Fibroblast of skin of left biceps (primary cell): ENCODE measurements at places on chromosomes 11 and 22.

GRCh38 chr11:2149460-2149859 lies 10.3 kb upstream of the IGF2 start:
- no peak for DNase-seq

DNA sequence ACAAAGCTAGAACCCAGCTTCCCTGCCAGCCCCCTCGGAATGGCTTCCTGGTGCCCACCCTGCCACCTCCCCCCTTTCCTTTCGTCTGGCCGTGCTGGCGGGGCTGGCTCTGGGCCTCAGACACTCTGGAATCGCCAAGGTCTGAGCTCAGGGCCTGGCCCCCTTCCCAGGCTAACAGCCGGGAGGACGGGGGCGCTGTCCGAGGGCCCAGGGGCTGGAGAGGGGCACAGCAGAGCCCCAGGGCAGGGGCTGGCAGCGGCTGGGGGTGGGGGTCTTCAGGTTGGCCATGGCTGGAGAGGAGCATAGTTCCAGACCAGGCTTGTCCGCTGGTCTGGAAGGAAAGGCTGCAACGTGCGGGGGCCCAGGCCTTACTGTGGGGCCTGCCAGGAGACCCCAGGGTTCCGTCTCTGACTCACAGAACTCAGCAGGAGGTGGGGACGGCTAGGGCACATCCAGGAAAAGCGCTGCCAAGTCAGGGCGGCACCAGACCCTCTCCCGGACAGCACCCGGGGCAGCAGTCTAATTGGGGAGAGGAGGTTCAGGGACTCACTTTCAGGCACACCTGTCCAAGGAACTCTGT lies 861 bp upstream of the LTBP3 start:
- DNase-seq: no peak

DNA sequence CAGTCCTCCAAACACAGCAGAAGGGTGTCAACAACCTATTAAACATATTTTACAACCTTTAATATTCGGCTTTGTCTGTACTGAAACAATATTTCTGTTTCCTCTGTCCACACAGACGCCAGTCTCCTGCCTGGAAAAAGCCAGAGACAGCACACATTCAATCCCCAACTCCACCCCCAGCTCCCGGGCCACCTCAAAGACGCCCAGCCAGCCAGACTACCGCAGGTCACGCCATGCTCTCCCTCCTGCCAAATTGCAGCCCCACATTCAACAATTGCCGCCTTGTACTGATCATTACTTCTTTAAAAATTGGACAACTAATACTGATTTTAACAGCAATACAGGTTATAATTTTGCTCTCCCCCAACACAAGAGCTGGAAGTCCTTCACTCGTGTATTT lies 1.2 kb downstream of the SERGEF start:
- no peak for DNase-seq

DNA sequence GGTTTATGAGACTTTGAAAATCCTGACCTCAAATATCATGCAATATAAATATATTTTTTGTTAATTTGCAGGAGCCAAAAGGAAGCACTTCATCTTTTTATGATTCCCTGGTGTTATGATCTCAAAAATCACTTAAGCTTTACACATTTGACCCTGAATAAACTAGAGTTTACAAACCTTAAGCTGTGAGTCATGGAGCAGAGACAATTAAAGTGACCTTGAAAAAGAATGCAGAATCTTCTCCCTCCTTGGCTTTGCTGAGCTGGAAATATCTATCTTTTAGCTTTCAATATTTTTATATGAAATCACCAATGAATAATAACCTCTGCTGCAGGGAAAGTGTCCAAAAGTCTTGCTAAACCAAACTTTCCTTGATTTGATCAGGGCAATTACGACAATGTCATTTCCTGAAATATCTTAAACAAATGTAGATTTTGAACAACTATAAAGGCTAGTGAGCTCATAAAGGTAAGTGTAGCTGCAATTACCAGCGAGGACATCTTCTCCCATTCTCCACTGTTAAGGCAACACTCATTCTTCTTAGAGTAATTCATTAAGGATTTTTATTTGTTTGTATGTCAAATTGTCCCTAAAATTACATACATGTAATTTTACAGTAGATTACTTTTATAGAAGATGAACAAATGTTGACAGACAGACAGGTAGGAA lies 747.0 kb upstream of the LUZP2 start:
- no peak for DNase-seq

GRCh38 chr11:16945671-16946469 lies 68.3 kb downstream of the PLEKHA7 start:
- DNase-seq: no peak

DNA sequence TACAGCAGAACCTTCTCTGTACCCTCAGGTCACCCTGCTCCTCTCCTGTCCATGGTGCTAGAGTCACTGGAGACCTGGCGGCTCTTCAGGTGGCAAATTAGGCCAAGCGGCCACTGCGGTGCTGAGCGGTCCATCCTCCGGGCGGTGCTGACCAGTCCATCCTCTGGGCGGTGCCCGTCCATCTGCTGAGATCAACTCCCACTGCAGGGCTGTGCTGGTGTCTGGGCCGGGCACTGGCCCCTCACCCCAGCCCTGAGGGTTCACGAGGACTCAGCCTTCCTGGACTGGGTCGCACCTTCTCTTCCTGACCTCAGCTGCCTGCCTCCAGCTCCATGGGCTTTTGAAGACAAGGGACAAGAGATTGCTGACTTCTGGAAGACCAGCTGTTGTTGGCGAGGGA lies 782.9 kb downstream of the BRD1 start:
- no peak for DNase-seq

- no peak for DNase-seq
Measured at GRCh38 chr22:35580351-35581022, 36.6 kb downstream of the MB start.

- no peak for DNase-seq
Measured at GRCh38 chr11:33059331-33060007, 20.1 kb downstream of the TCP11L1 start.

DNA sequence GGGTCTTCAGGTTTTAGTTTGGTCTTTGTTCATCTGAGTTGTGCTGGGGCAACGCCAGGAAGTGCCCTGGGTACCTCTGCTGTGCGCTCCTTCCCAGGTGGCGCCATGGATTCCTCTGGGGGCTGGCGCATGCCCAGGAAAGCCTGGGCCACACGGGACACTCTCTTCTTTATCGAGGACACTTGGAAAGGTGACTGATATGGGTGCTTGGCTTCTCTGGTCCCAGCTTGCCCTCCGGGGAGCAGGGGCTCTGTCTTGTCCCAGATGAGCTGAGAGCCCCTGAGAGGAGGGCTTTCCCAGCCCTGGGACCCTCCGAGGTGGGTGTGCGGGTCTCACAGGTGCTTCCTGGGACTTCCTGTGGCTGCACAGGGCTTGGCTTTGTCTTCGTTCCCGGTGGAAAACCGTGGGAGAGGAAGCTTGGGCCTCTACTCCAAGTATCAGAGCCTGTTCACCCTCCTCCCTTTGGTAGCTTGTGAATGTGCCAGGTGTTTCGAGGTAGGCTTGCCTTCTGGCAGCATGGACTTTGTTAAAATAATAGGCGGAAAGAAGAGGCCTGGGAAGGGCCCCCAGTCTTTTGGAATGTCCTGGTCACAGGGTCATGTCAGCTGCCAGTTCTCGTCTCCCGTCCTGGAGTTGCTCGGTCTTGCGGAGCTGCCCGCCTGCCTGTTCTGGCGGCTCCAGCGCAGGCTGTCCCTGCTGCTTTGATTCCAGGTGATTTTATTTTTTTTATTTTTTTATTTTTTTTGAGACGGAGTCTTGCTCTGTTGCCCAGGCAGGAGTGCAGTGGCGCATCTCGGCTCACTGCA lies 10.1 kb upstream of the NEAT1 start:
- DNase-seq: no peak

- no peak for DNase-seq
Measured at GRCh38 chr11:47964546-47964945, 15.8 kb upstream of the PTPRJ start.

- peak; percentile 29 for DNase-seq
Measured at GRCh38 chr11:47189100-47189834, 3.0 kb upstream of the PACSIN3 start.

DNA sequence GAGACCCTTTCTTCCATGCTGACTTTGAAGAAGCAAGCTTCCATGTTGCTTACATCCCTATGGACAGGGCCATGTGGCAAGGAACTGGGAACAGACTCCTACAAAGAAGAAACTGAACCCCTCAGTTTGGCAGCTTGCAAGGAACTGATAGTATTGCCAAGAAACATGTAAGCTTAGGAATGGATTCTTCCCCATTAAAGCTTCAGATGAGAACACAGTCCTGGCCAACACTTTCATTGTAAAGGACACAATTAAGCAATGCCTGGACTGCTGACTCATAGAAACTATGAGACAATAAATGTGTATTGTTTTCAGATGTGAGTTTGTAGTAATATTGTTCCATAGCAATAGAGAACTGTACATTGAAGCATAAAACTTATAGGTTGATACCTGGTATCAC lies 82.4 kb downstream of the AASDHPPT start:
- peak; percentile 18 for DNase-seq

- DNase-seq: no peak
Measured at GRCh38 chr11:127345819-127346459, 345.4 kb upstream of the KIRREL3 start.

DNA sequence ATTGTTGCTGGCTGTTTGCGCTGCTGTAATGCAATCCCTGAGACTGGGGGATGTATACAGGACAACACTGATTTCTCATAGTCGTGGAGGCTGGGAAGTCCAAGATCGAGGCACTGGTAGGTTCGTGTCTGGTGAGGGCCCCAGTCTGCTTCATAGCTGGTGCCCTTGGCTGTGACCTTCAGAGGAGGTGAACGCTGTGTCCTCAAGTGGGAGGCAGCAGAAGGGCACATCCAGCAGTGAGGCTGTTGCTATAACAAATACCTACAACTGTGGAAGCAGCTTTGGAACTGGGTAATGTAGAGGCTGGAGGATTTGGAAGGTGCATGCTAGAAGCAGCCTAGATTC lies 21.3 kb downstream of the KRTAP5-5 start:
- no peak for DNase-seq

DNA sequence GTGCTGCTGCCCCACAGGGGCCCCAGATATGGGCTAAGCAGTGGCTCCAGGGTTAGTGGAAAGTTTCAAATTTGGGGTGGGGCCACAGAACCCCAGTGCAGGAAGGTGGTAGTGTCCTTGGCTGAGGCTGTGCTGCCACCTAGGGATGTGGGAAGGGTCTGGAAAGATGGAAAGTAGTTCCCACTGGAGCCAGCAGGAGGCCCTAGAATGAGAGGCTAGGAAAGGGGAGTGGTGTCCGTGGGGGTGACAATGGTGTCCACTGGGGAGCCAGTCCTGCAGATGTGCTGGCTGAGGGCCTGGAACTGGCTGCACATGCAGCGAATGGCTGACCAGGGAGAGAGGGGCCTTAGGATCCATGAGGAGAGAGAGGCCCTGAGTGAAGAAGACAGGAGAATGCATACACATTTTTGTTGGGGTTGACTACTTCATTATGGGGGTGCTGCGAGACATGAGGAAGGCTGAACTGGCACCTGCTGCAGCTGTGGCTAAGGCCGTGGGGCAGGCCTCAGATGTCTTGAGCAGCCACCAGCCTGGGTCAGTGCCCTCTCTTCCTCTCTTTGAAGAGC lies 21.1 kb downstream of the RFPL3 start:
- no peak for DNase-seq

DNA sequence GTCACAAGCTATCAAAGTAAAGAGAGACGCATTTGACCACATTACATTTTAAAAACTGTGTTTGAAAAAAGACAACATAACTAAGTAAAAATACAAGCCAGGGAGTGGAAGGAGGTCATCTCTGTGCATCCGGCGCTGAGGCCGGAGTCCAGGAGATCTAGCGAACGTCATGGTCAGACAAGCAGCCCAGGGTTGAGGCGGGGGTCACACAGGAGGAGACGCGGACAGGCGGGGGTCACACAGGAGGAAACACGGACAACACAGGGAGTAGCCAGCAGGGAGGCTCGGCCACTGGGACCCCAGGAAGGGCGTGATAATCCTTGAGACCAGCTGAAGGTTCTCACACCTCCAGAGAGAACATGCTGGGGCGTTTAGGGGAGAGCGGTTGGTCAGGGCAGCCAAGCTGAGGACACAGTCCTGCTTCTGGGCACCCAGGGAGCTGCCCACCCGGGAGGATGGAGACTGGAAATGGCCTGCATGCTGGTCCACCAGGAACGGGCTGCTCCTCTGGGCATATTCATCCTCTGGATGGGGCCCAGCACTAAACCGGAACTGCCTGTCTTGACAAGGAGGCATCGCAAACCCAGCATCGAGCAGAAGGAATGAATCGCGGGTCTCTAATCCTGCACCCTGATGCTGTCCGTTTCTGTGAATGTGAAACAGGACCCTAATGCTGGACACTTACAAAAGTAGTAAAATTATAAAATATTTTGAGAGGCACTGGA lies 40.9 kb upstream of the MUC5AC start:
- DNase-seq: no peak

GRCh38 chr11:70433526-70433925 lies 35.2 kb downstream of the CTTN start:
- DNase-seq: no peak

DNA sequence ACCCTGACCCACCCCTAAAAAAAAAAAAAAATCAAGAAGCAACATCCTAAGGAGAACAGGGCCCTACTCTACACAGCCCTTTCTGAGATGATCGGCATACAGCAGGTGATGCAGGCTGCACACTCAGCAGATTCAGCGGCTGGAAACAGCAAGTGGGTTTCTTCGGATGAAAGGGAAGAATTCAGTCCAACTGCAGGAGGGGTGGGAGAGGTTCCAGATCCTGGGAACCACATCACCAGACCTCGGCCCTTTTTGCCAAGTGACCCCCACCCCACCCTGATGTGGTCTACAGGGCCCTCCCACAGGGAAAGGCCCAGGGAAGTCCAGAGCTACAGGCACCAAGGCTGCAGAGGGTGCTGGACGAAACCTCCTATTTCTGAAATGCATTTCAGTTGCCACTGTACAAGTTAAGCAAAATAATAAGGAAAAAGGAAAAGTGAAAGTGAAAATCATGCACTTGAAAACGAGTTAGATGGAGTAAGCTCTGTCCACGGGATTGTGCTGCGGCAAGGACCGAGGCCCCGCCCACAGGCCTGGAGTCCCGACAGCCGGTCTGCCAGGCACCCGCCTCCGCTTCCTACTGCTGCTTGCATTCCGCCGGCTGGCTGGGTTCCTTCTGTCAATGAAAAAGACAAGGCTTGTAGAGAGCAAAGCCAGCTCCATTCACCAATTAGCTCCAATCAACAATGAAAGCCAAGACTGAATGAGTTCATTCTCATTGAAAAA lies 16.0 kb upstream of the PHLDA2 start:
- peak; percentile 41 for DNase-seq

DNA sequence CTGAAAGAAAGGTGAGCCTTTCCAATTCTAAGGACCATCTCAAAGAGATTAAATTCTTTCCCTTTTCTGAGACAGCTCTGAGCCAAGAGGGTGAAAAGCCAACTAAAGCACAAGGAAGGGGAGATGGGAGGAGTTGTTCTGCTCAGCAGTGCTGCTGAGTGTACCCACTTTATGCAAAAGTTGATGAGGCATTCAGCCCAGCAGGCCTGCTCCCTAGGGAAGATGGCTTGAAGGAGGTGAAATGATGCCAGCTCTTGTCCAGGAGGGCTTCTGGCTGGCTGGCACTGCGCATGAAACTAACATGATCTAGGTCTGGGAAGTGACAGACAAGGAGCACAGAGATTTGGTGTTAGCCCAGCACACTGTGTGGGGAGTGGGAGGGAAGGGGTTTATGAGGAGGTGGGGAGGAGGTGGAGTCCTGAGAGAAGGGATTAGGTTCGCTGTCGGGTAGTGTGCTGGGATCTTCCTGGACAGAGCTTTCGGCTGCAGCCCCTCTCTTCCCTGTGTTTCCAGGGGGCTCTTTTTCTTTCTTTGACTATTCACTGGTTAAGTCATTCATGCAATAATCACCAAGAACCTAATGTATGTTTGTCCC lies 225.5 kb upstream of the NARS2 start:
- DNase-seq: no peak
